Activated T-cell treated with anti-CD3 and anti-CD28 coated beads, Interleukin-2, amount 50 U/mL, for 1 hour (primary cell): ENCODE measurements at places on chromosomes 4 and X.

DNA sequence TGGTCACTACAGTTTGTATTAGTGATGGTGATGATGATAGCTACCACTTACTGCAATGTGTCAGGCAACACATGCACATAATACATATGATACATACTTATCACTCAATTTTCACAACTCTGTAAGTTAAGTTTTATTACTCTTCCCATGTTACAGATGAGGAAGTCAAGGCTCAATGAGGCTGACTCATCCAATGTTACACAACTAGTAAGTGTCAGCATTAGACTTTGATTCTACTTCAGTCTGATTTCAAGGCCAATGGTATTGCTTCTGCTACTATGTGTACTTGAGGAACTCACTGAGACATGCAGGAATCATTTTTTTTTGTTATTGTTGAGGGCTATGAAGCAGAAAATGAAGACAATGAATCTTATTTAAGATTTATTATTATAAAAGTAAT, 96.4 kb upstream of the TRPC5OS start:
- no peak for DNase-seq

DNA sequence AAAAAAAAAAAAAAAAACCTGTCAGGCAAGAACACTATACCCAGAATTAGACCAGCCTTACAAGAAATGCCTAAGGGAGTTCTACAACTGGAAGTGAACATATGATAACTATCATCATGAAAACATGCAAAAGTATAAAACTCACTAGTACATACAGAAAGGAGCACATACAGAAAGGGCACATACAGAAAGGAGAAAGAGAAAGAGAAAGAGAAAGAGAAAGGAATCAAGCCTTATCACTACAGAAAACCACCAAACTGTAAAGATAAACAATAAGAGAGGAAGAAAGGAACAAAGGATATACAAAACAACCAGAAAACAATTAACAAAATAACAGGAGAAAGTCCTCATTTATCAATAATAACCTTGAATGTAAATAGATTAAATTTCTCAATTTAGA, 50.4 kb downstream of the PHKA1 start:
- no peak for DNase-seq

DNA sequence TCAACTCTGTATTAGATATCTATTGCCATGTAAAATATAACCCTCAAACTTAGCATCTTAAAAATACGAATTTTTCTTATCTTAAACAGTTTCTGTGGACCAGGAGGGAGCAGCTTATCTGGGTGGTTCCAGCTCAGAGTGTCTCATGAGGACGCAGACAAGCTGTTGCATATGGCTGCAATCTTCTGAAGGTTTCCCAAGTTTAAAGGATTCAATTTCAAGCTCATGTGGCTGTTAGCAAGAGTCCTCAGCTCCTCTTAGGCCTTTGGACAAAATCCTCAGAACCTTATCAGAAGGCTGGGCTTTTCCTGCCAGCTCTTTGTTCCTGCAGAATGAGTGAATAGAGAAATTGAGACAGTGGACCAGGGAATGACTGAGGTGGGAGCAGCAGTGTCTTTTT, 2.8 kb upstream of the CTSO start:
- DNase-seq: no peak

GRCh38 chr4:53584658-53585057, 6.6 kb downstream of the LNX1 start:
- DNase-seq: no peak

DNA sequence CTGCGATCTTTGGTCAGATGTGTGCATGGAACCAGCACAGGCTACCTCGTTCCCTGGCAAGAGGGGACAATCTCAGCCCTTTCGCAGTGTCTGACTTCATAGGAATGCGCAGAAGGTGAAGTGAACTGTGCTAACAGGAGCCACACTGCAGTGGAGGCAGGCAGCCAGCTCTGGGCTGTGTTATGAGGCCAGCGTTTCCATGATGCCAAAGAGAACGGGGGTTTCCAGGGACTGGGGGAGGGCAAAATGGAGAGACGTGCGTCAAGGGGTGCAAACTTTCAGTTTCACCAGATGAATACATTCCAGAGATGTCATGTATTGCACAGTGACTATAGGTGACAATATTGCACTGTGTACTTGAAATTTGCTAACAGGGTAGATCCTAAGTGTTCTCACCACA, 30.4 kb downstream of the CLDN34 start:
- no peak for DNase-seq

- DNase-seq: no peak
These were observed 171.9 kb downstream of the DKK2 start for GRCh38 chr4:106864231-106864630.

DNA sequence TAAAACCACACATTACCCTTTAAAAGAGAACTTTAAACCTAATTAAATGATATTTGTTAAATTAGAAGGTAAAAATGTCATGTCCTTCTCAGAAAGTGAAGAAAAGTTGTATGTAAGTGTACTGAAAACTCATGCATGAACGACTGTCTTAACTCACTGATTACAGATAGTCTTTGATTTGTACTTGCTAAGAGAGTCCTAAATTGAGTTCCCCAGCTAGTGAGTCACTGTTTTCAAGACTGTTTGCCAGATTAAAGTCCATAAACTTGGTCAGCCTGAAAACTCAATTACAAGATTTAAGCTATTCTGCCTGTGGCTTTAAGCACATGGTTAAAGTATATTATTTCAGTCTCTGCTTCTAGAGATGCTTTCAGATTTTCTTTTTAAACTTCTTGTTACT, 124.9 kb upstream of the ZCCHC13 start:
- no peak for DNase-seq

DNA sequence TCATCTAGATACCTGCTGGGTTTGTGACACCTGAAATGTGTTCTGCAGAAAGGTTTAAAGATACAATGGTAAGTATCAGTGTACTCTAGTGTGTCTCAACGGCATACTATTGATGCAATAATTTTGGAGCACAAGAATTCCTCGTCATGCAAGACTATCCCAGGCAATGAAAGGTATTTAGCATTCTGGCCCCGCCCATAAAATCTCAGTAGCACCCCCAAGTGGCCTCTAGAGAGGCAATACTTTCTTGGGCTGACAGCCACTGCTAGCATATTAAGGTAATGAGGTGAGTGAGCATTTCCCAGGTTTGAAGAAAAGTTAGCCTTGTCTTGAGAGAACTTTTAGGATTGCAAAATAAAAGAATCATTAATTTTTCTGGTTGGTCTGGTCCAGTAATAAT, 24.0 kb downstream of the TAB3 start:
- DNase-seq: no peak

DNA sequence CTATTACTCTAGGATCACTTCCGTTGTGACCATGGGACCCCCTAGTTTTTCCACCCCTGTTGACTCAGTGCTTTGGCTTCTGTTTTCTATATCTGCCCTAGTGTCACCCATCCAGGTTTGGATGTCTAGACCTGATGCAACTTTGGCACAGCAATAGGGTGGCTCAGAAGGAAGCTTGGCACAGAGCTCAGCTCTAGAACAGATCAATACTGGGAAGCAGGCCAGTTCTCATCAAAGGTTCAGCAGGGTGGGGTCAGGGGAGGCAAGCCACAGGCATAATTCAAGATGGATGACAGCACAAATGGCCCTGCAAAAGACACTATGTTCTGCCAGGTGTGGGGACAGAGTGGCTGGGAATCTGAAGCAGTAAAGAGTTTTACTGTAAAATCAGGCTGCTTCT, 74.2 kb upstream of the EGFL6 start:
- DNase-seq: no peak

GRCh38 chr4:183599690-183600089, 59.3 kb downstream of the RWDD4 start:
- no peak for DNase-seq

GRCh38 chrX:130902783-130903613, at the start of gene ENOX2:
Gene ENOX2, minus strand, starts transcription at chrX:130903209. Its CDS starts 199,993 bp downstream, at chrX:130703216.
- DNase-seq: peak; percentile 72
